EH (cell line): ENCODE measurements at places on chromosomes 2 and 18.

DNA sequence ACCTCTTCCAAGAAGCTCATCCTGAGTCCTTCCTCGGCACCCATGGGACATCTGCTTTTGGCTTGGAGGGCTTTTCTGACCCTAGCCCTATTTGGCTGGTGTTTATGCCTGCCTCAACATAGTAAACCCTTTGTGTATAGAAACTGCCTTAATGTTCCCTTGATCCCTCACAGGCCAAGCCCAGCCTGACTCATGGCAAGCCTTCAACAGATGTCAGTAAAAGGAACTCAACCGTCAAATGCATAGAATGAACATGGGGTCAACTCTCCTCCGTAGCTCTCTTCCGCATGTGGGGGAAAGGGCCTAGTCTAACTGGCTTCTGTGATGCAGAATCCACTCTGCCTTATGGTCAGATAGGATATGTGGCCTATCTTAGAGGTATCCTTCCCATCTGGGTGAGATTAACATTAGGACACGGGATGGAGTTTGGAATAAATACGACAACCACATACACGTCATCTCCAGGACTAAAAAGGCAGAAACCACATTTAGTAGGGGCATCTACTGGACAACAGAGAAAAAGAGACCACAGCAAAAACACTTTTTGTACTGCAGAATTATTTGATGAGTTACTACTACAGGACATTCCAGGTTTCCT lies 2.5 kb upstream of the NPAS2 start:
- peak; percentile 34 for DNase-seq

GRCh38 chr2:141467331-141467730 lies 663.5 kb downstream of the LRP1B start:
- no peak for DNase-seq

- no peak for DNase-seq
These were observed 103.0 kb upstream of the STK39 start for GRCh38 chr2:168350380-168350779.

- no peak for DNase-seq
These were observed 108.6 kb downstream of the AGPS start for GRCh38 chr2:177501186-177501585.

DNA sequence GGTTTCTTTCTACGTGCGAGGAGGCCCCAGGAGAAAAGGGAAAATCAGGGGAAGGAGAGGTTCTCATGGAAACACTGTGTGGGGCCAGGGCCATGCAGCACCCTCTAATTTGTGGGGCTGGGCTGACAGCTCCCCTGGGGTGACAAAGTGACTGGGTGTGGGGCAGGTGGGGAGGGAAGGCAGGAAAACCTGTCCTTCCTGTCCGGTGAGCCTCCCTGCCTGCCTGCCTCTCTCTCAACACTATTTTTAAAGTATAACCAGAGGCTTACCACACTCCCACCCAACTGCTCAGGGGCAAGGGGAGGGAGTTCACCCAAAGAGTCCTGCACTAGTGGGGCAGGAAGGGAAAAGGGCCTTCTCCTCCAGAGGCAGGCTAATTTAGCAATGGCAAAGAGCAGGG lies 10.5 kb upstream of the EPAS1 start:
- no peak for DNase-seq

DNA sequence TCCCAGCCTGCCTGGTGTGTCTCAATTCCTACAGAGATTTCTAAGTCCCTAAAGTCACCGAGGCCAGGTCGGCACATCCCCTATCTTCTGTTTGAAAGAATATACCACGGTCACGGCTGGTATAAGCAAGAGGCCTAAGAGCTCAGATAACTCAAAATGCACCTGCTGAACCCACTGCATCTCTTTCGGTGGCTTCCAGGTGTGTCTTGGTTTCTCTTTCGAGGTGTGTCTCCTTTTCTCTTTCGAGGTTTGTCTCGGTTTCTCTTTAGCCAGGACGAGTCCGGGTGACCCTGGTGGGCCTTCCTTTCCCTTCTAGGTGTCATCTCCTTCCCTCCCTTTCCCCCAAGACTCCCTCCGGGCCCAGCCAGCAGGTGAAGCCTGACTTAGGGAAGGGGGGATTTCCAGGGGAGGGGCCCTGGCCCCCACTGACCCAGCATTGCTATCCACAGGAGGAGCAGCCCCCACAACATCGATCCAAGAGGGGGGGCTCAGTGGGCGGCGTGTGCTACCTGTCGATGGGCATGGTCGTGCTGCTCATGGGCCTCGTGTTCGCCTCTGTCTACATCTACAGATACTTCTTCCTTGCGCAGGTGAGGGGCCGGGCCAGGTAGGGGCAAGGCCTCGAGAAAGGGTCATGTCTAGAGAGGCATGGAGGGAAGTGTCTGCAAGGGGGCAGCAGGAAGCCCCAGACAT lies 8.4 kb downstream of the ITM2C start:
- no peak for DNase-seq

- DNase-seq: peak; percentile 71
These were observed 27.5 kb downstream of the SIX2 start for GRCh38 chr2:44981714-44982108.

DNA sequence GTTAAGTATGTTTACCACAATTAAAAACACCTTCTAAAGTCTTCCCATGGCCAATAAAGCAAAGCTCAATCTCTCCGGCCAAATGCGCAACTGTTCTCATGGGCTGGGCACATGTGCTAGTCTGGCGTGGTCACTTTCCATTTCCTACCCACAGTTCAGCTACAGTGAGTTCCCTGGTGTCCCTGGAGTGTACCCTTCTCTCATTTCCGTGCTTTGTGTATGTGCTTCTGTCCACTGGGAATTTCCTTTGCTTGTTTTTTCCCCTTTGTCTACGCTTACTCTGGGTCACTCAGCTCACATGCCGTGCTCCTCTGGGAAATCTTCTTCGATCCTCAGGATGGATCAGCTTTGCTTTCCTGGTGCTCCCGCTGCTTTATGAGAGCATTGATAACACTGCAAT lies 69.6 kb upstream of the GYPC start:
- no peak for DNase-seq

DNA sequence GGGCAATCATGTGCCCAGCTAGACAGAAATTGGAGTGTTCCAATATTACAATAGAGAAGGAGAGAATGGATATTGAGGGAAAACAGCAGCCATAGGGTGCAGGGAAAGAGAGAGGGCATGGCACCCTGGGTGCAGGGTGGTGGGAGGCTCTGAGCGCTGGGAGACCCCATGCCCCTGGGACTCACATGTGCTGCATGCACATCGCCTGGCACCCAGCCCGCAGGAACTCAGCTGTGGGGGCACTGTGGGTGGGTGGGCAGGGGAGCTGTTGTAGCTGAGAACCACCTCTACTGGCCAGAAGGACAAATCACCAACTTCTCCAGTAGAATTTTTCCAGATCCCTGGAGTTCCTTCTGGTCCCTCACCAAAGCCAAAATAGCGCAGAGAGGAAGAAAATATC lies 7.2 kb upstream of the NEURL3 start:
- no peak for DNase-seq

GRCh38 chr2:186903216-186903615 lies 54.2 kb upstream of the ZSWIM2 start:
- peak; percentile 13 for DNase-seq

GRCh38 chr2:235227590-235227989 lies 266.3 kb upstream of the AGAP1 start:
- DNase-seq: no peak

GRCh38 chr2:188497726-188498125 lies 206.1 kb downstream of the GULP1 start:
- DNase-seq: no peak

- DNase-seq: no peak
These were observed 90.0 kb upstream of the SLC14A2 start for GRCh38 chr18:45525301-45525700.

DNA sequence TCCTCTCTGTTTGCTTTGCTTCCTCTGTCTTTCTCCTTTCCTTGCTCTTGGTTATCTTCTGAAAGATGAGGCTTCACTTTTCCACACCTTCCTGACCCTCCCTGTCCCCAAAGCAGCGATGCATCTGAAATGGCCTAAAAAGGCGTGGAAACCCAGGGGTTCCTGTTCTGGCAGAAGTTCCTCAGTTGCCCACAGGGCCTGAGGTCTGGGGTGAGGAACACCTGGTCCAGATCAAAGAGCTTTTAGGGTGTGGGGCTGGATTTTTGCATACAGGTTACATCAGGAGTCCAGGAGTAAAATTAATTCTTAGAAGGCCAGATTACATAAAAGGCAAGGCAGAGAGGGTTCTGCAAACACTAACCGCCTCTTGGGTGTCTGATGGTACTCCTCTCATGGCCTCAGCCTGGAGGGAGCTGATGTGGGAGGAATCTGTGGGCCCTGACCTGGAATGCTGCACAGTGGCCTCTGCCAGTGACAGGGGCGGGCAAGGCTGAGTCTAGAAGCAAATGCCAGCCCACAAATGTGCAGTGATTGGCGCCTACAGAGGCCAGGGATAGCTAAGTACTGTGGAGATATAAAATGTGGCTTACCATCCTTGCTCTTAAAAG lies 41.8 kb downstream of the INPP4A start:
- DNase-seq: no peak

GRCh38 chr18:42159146-42159545 lies 204.1 kb downstream of the PIK3C3 start:
- DNase-seq: no peak

DNA sequence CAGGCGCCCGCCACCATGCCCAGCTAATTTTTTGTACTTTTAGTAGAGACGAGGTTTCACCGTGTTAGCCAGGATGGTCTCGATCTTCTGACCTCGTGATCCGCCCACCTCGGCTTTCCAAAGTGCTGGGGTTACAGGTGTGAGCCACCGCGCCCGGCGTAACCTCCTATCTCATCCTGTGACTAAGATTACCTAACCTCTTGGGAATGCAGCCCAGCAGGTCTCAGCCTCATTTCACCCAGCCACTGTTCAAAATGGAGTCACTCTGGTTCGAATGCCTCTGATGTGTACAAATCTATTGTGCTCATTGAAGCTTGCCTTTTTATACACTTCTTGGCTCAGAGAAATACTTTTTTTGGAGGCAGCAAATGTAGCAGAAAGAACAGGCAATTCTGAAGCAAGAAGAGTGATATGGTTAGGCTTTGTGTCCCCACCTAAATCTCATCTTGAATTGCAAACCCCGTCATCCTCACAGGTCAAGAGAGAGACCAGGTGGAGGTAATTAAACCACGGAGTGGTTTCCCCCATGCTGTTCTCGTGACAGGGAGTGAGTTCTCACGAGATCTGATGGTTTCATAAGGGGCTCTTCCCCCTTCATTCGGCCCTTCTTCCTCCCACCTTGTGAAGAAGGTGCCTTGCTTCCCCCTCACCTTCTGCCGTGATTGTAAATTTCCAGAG lies 60.6 kb downstream of the SLC4A3 start:
- no peak for DNase-seq

DNA sequence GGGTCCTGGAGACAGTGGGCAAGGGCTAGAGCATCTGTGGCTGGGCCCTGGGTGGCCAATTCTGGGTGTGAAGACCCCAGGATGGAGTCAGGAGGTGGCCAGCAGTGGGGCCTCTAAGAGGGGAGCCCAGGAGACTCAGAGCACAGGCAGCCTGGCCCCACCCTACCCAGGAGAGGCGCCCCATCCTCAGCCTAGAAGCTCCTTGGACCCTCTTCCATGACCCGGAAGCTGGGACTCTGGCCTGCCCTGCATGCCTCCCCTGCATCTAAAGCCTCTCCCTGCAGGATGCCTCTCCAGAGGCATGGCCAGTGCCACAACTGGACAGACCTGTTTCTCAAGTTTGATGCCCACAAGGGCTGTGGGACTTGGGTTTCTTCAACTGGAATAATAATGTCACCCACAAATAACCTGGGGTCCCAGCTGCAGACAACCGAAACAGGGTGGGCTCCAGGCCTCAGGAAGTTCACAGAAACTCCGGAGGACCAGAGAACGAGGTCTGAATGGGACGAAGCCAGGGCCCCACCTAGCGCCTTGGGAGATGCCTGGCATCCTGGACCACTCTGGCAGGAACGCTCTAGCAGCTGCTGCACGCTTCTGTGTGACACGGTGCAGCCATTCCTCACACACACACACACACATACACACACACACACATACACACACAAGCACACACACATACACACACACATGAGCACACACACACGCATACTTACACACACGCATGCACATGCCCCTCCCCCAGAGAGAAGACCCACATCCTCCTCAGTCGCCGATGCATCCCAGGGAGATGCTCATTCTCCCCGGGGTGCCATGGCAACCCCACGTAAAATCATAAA lies 16.4 kb downstream of the KCNIP3 start:
- DNase-seq: no peak

DNA sequence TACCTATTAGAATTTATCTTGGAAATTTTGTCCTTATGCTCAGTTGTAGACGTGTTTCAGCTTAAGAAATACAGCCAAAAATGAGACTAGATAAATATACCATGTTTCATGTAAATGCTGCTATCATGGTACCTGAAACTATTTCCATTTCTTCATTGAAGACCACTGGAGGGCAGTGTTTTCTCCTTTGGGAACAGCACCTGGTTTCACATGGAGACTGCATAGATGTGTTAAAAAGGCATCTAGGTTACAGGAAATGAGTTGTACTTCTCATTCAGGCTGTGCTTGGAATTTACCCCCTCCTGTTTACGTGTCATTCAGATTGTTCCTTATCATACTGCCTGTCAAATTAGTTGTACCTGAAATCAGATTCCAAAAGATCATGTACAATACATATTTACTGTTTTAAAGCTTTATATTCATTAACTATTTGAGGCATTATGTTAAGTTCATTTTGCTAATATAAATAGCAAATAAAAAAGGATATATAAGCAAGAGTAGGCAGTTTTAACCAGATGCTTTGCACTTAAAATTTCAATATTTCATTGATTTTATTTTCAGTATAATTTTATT lies 57.3 kb upstream of the PSMD14 start:
- peak; percentile 45 for DNase-seq

DNA sequence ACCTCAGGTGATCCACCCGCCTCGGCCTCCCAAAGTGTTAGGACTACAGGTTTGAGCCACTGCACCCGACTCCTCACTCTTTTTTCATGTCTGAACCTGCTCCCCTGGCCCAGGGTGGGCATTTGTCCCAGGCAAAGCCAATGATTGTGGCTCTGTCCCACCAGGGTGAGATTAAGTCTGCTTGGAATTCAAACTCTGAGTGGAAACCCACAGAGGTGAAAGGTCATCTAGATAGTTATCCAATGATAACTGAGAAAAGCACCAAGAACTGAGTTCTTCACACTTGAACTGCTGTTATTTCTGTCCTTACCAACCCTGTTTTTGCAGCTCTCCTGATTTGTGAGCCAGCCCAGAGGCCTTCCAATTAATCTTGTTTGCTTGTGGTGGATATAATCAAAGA lies 62.4 kb upstream of the ACVR1 start:
- DNase-seq: peak; percentile 7
